ENCODE measurements at places on chromosomes 11 and 22.
A peak's percentile ranks its signal among the peaks of the same experiment; 100 is the strongest.

DNA sequence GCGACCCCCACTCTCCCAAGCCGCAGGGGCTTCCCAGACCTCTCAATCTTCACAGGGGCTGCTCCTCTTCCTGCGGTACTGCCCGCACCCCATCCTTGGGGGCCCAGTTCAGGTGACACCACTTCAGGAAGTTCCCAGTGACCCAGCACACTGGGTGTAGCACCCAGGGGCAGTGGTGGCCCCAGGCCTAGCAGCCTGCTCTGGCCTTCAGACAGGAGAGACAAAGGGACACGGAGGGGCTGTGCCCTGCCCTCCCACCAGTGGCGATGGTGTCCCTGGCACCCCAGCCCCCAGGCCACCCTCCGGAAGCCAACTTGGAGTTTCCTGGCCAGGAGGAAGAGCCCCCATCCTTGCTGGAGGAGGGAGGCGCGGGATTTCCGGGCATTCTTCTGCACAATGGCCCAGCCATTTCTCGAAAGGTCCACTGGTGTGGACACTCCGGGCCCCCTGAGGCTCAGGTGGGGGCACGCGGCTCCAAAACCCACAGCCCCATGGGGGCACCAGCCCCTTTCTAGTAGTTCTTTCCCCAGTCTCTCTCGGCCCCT, 978 bp upstream of the CLDN5 start:
- DNase-seq = no peak

DNA sequence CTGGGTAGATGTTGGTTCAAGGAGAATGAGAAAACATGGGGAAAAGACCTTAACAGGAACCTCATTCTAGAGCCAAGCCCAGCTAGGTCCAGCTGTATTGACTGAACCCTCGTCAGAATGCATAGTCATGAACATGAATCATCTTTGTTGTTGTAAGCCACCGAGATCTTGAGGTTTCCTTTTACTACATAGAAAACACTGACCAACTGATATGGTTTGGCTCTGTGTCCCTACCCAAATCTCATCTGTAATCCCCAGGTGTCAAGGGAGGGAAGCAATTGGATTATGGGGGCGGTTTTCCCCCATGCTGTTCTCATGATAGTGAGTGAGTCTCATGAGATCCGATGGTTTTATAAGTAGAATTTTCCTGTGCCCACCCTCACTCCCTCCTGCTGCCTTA, 19.4 kb upstream of the PHOX2A start:
- no peak for DNase-seq

DNA sequence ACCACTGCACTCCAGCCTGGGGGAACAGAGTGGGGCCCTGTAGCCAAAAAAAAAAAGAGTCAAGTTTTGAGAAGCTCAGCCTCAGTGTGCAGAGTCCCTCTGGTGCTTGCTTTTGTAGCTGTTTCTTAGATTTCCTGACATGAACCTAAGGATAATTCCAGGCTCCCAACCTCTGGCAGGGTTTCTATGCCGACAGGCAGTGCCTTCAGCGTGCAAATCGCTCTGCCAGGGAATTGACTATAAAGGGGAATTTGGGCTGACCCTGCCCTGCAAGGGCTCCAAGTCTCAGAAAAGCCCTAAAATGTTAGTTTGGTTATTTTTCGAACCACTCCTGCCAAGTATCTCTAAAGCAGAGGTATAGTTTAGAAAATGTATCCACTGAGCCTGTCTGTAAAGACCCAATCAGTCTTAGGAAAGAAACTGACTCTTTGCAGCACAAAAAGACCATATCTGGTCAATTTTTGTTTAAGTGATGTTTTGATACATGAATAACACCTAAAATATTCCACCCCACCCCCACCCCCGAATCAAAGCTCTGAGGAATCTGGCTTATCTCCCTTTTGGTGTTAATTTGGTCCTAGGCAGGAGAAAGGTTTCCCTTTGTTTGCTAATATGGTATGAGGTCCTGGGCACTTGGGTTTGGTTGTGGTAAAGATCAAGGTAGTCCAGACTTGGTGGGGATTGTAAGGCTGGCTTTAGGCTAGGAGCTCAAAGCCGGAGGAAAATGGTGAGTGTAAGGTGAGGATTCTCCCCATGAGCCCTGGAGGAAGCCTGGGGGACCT, 49.7 kb downstream of the ANO1 start:
- DNase-seq = no peak

GRCh38 chr11:123457187-123457770, 27.2 kb downstream of the GRAMD1B start:
- peak; percentile 52 for DNase-seq

GRCh38 chr11:40170078-40170477, 1289.4 kb downstream of the LRRC4C start:
- no peak for DNase-seq

GRCh38 chr11:84890676-84891075, 736.5 kb downstream of the DLG2 start:
- DNase-seq = no peak

DNA sequence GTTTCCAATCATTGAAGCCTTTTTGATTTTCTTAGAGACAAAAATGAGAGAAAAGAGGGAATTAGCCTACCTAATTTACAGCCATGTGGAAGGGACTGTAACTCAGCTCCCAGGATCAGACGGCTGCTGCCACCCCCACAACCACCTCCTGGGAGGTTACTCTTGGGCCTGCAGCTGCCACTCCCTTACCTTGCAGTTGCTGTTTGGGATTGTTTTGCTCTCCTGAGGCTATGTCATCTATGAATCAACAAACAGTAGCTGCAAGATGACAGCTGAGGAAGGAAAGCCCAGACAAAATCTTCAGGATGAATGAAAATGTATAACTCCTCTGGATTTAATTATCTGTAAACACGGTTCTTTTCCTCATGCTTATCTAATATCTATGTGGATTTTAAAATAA, 28.0 kb upstream of the ZC3H12C start:
- no peak for DNase-seq

DNA sequence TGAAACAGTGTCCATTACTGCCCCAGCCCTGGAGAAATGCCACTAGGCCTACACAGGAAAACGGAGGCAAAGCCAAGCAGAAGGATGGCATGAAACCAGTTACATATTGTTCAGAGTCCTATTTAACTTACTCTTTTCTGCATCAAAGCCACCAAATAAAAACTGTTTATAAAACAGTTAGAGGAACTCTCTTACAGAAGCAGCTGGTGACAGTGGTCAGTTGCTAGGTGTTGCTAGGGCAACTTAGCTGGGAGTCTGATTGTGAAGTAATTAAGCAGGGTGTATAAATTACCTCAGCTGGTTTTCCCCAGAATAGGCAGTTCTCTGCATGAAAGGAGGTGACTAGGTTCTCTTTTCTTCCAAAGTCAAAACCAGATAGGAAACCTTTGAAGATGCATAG, 115.6 kb upstream of the ZBED5 start:
- no peak for DNase-seq

- no peak for DNase-seq
Observed at GRCh38 chr11:62457478-62457877, 38.6 kb downstream of the SCGB1A1 start.

- no peak for DNase-seq
Observed at GRCh38 chr22:43152003-43152356, 621 bp downstream of the TSPO start.

- DNase-seq = no peak
Observed at GRCh38 chr11:102971766-102972165, 16.2 kb upstream of the MMP13 start.

DNA sequence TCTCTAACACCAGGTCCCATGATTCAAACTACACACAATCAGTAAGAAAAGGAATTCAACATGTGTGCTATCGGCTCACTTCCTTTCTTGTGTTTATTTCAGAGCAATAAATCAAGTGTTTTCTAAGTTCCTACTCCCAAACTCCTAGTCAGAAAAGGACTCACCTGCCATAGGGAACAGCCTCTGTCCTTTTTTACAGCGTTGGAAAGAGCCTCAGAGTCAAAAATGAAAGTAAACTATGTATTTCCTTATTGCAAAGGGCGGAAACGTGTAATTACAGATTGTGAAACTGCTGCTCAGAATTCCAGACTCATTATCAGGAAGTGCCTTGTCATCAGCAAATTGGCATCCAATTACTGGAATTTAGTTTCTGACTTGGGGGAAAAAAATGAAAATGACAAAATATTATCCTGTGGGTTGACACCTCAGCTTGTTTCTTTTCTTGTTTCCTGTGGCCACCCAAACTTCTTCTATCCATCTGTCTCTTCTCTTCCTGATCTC, at the start of gene CASP4:
Gene CASP4 (minus strand): TSS at position 220 of the 501 bp plus-strand sequence. CDS start 49 bp downstream, at position 171.
- DNase-seq = no peak

DNA sequence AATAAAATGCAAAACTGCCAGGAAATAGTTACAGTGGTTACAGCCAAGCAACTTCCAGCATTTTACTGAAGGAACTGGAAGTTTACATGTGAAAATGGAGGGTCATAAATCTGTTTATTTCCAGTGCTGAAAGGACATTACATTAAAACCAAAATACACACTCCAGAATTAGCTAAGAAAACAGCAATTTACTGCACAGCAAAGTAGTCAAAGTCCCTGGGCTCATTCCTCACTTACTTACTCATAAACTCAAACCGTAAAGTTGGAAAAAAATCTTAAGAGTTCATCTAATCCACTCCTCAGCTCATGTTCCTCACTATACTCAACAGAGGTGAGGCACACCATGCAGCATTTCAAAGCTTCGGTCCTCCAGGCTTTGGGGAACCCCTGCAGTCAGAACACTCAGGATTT, 17.4 kb downstream of the CTSC start:
- DNase-seq = no peak

GRCh38 chr11:67270256-67271204, 4.3 kb downstream of the GRK2 start:
- DNase-seq = peak; percentile 41

DNA sequence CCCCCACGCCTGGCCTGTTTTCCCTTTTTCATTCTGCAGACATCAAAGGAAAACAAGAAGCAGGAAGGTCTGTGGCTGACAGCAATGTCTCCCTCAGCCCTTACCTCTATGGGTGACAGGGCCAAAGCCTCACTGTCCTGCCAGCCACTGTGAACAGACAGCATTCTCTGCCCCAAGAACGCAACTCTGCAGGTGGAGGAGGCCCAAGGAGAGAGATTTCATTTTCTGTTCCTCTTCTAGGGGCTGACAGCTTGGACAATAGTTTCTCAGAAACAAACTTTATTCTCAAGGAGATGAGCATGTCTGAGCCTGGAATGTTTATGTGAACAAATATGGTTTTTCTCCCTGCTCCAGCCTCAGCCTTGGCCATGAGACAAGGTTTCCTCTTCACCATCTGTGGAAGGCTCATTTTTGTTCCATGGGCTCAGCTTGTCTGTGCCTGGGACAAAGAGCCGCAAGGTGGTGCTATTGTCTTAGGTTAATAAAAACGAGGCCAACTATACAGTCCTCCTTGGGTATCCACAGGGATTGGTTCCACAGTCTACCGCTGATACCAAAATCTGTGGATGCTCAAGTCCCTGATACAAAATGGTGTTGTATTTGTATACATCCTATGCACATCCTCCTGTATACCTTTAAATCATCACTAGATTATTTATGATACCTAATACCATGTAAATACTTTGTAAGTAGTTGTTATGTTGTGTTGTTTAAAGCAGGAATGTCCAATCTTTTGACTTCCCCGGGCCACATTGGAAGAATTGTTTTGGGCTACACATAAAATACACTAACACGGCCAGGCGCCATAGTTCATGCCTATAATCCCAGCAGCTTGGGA, 5.8 kb downstream of the PIWIL3 start:
- DNase-seq = no peak

GRCh38 chr11:69166218-69167115, 10.7 kb downstream of the SMIM38 start:
- peak; percentile 25 for DNase-seq

DNA sequence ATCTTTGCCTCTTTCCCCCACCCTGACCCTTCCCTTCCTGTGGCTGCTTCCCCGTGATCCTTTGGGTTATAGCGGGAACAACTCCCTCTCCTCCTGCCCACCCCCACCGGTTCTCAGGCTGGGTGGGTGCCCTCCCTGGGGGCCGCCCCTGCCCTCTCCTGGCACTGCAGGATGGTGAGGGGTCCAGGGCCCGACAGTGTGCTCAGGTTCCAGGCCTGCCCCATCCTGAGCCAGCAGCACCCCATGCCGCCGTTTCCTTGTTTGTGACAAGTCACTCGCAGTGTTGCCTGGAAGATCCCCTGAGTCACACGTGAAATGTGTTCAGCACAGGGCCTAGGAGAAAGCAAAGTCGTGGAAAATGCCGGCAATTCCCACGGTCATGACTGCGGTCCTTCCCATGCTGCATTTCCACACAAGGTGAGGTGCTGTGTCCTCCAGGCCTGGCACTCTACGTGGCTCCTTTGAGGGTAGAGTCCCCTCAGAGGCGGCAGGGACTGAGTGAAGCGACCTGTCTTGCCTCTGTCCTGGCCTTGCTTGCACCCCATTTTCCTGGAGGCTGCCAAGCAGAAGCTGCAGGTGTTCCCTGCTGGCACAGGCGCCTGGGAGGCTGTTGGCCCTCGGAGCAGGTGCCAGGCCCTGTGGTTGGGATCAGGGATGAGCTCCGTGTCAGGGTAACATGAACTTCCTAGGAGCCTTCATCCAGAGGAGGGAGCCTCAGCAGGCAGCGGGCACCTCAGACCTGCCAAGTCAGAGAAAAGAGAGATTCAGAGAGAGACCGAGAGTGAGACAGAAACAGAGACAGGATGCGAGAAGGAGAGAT, 80.5 kb upstream of the LINC01488 start:
- DNase-seq = no peak

DNA sequence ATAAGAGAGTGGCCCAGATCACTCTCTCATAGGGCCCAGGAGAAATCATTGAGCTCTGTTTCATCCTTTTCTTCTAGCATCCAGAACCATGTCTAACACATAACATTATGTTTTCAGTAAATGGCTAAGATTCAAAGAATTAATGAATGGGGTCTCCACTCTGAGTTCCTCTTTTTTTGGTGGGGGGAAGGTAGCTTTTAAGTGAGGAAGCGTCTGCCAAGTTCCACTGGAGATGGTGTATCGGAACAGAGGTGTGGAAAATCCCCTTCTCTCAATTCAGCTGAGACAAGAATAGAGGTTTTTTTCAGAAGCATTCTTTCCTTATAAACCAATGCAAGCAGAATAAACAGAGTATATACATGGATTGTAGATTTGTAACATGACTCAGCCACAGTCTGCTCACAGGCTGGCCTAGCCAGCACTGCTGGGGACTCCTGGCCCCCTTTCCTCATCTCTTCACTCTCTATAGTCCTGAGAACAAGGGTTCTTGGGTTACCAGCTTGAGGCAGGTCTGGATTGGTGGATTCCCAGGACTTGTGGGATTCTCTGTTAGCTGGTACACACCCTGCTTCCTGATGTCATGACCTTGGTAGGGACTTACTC, 97.2 kb downstream of the TRAF6 start:
- no peak for DNase-seq

- DNase-seq = no peak
Observed at GRCh38 chr11:95884376-95884775, 39.5 kb downstream of the MTMR2 start.

DNA sequence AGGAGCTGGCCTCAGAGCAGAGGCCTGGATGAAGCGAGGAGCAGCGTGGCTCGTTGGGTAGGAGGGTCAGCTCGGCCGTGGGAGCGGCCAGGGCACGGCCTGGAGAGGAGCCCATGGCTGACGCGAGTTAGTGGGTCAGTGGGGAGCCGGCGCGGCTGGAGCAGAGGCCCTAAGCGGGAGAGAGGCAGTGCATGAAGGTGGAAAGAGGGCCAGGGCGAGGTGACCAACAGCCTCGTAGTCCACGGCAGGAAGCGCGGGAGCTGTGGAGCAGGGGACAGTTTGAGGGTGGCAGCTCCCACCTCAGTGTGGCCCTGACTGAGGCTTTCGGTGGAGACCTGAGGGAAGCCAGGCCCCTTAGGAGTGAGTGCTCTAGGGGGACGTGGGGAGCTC, 24.1 kb downstream of the DCPS start:
- no peak for DNase-seq

Measured in CD4-positive, alpha-beta T cell treated with Interleukin-15 for 1 hour (primary cell).